ENCODE measurements at places on chromosomes 11 and 22. TPM values are rescaled to one million over a fixed set of nuclear protein-coding genes. Genes with fewer than 3 reads are reported as not detected.
A peak's percentile ranks its signal among the peaks of the same experiment; 100 is the strongest.

Gene IRAG1
- 27.5 TPM for total RNA-seq

Gene SLC22A9
- total RNA-seq = not detected

Gene PARVA
- total RNA-seq = 46.4 TPM

Gene MICAL3
- total RNA-seq = 20.8 TPM

DNA sequence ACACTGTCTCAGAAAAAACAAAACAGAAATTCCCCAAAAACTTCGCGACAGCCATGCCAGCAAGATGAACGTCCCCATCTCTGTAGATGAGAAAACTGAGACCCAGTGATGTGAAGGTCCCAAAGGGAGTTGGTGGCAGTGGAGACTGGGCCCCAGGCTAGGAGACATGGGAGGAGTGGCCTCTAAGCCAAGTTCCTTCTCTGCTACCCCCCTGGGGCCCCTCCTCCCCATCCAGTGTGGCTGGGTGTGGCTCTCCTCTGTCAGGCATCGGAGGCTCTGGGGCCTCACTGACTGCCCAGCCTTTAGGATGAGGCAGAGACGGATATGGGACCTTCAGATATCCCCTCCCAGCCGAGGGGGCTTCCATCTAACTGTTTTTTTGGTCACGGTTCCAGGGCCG, 9.8 kb downstream of the RELT start:
- no peak for DNase-seq

GRCh38 chr22:50506611-50507420, 686 bp downstream of the LMF2 start:
- no peak for DNase-seq

DNA sequence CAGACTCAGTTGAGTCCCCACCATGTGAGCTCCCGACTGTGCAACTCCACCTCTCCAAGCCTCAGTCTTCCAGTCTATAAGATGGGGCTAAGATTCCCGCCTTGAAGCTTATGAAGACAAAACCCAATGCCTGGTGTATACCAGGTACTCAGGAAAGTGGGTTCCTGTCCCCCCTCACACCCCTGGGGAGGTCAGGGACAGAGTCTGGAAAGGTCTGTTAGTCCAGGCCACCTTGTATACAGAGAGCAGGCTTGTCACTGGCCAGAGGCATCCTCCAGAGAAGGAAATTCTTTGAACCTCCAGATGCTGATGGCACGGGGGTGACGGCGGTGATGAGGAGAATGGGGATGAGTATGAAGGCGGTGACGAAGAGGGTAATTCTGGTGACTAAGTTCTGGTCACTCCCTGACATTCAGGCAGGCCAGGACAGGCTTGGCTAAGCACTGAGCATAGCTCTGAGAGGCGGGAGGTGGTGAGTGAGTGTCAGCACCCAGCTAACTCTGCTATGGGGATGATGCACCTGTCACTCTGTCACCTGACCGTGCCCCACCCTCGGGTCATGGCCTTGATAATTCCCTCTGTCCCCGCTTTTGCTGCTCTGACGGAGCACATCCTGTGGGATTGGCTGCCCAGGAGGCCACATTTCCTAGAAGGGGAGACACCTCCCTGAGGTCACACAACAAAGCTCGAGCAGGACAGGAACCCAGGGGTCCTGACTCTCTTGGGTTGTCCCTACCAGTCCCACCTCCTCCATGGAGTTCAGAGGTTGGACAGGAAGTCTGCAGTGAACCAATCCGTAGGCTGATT, 30.9 kb upstream of the CSNK1E start:
- peak; percentile 42 for DNase-seq

DNA sequence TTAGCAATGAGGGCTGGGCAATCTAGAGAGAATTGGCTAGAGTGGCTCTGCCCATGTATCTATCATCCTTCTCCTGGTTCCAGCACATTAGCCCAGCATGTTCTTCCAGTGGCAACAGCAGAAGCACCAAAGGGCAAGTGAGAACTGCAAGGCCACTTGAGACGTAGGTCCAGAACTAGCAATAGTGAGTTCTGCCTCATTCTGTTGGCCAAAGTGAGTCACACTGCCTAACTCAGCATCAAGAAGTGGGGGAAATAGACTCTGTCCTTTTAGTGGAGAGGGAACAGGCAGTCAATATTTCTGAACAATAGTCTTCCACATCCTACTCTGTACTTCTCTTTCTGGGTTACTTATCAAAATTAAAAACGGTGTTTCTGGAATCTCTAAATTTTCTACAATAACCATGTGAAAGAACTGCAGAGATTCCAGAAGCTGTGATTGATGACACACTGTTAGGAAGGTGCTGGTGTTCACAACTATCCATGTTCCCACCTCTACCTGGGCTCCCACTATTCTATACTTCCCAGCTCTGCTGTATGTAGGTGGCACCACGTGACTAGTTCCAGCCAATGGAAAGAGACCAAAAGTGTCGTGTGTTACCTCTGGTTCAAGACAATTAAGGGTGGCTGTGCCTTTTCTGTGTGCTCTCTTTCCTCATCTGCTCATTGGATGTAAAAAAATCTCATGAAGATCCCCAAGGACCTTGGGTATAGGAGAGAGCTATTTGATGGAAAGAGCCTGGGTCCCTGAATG, 23.4 kb upstream of the GRK3 start:
- DNase-seq = no peak

GRCh38 chr22:34490886-34491285, 570.6 kb upstream of the LARGE1 start:
- no peak for DNase-seq

- DNase-seq = no peak
Measured at GRCh38 chr22:49113758-49114157, 713.9 kb downstream of the BRD1 start.

GRCh38 chr22:30266445-30267381, at the start of gene OSM:
TSS of gene OSM (minus strand) at chr22:30266851. CDS start at chr22:30266799, 52 bp downstream.
- DNase-seq = no peak

DNA sequence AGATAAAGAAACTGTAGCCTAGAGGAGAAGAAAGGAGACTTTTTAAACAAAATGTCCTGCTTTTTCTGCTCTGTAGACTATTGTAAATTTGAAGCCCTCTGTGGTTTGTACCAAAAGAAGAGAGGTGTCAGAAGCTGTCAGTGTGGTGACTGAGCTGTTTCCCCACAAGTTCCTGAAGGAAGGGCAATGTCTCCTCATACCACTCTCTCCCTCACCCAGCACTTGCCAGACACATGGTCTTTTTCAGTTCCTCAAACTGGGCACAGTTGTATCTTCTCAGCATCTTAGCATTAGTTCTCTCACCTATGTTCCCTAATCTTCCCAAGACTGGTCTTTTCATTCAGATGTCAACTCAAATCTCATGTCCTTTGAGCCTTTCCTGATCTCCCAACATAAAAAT, 4.3 kb downstream of the BCO2 start:
- DNase-seq = no peak

DNA sequence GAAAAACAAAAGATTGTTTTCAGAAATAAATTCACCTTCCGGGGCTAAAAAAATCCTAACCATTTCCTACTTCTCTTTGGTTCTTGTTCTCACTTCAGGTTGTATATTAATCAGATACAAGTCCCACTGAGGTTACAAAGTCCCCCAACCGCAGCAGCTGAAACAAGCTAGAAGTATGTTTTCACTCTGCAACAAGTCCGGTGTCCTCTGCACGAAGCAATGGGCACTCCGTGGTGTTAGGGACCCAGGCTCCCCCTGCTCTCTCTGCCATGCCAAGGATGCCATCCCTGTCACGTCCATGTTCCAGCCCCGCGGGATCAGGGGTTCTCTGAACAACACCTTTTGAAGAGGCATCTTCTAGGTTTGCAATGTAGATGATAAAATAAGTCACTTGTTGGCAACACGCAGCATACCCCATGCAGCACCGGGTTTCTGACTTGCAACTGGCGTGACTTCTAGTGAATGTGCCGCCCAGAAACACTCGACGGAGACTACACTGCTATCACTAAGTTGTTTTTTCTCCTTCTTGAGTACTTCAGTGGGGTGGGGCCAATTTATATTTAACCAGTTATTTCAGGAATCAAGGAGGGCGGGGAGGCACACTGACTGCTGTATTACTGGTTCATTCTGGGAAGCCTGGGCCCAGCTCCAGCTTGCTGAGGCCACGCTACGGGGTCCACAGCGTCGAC, 25.4 kb upstream of the GSTP1 start:
- DNase-seq = no peak

Data from M059J (cell line).